BJ (cell line): ENCODE measurements at places on chromosomes 11 and 22. TPM values are rescaled to one million over a fixed set of nuclear protein-coding genes. Genes with fewer than 3 reads are reported as not detected.

The C11orf87 gene
- polyA plus RNA-seq: 0.11 and 0.13 TPM in 2 replicates

The POTEH gene
- not detected in 2 replicates for polyA plus RNA-seq

The UCP3 gene
- polyA plus RNA-seq: 0.54 and 0.77 TPM in 2 replicates

DNA sequence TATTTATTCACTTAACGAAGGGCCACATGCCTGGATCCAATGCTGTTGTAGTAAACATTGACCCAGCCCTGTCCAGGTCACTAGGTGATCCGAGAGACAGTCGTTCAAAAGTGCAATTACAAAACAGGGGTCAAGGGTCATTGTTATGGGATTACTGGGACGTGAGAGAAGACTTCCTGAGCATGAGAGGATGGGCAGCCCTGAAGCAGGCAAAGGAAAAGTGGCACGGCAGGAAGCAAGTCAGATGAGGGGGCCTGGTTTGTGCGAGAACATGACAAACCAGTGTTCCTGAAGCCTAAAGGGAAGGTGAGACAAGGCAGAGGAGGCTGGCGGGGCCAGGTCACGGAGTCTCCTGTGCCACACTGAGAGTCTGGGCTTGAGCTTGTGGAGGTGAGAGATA, 15.8 kb upstream of the MMP20 start:
- no peak for DNase-seq

GRCh38 chr11:133547808-133548494, 15.7 kb upstream of the OPCML start:
- DNase-seq: no peak

- DNase-seq: no peak
Observed at GRCh38 chr11:19592842-19593241, 119.8 kb upstream of the NAV2 start.

DNA sequence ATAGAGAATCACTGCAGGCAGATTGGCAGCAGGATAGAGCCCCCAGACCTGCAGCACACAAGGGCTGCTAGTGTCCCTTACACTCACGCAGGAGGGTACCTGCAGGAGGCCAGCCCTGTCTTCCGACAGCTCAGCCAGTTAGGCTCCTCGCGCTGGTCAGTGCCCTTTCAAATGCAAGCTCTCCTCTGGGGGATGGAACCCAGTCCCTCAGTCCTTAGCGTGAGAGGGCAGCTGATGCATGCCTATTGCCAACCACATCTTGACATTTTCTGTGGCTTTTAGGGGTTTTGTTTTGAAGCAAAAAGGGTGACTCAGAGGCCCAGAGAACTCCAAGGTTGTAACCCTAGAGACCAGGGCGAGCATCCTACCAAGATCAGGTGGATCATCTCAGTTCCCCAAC, 40.0 kb downstream of the WNT11 start:
- no peak for DNase-seq

DNA sequence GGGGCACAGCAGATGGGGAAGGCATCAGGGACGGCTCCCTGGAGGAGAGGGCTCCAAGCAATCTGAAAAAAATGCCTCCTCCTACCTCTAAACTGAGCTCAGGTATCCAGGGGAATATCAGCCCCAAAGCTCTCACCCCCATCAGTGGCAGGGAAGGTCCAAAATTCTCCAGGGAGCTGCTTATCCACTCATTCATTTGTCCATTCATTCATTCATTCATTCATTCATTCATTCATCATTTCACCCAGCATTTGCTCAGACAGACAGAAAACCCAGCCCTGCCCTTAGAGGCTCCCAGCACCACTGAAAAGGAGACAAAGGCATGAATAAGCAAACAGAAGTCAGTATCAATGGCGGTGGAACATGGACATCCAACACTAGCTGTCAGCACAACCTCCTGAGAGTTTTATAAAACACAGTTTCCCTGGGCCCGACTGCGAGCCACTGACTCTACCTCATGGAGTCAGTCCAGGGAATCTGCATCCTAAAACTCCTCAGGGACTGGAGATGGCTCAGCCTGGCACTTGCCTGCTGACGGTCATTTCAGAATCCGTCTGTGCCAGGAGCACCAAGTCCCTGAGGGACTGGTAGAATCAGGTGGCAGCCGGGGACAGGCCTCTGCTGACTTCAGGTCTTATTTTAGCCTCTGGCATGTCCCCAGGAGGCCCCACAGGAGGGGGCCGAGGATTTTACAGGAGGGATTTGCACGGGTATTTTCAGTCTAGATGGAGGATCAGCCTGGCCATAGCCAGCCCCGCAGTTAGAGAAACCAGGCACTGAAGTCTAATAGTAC, 164.6 kb downstream of the MN1 start:
- no peak for DNase-seq

- DNase-seq: no peak
Observed at GRCh38 chr22:17703811-17704210, 65.3 kb downstream of the BCL2L13 start.

GRCh38 chr11:68741463-68741862, 9.9 kb downstream of the TESMIN start:
- DNase-seq: no peak

GRCh38 chr11:33889296-33889695, 2.6 kb downstream of the LMO2 start:
- DNase-seq: no peak

- no peak for DNase-seq
Observed at GRCh38 chr11:80109031-80109430, 668.2 kb upstream of the TENM4 start.

DNA sequence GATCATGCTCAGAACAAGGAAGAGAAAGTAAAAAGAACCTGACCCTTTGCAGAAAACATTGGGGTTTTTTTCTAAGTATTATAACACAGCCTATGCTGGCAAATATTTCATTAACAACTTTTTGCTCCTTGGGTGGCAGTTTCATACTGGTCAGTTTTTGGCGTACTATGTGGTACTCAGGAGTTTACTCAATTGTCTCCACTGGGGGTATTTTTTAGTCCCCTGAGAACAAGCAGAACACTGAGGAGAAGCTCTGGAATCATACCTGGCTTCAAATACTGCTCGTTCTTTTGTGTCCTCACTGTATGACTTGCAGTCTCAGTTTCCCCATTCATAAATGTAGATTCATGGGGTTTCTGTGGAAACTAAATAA, 90.4 kb downstream of the SERGEF start:
- no peak for DNase-seq

DNA sequence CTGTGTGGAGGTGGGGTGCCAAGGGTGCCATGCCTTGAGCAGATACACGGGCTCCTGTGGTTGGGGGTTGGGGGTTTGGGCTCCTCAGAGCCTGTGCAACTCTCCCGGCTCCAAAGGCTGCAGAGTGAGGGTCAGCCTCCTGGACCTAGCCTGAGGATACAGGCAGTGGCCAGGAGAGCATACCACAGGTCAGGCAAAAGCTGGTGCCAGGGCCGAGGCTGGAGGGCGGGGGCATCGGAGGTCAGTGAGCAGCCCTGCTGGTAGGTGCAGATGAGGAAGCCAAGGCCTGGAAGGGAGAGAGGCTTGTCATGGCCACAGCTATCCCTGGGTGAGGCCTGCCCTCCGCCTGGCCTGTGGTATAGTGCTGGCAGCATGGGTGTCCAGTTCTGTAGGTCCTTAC, 25.6 kb upstream of the DGCR8 start:
- DNase-seq: no peak
